ENCODE measurements at places on chromosomes 1 and 21.

GRCh38 chr1:74593887-74594866 lies 79.4 kb downstream of the ERICH3 start:
- no peak for DNase-seq

DNA sequence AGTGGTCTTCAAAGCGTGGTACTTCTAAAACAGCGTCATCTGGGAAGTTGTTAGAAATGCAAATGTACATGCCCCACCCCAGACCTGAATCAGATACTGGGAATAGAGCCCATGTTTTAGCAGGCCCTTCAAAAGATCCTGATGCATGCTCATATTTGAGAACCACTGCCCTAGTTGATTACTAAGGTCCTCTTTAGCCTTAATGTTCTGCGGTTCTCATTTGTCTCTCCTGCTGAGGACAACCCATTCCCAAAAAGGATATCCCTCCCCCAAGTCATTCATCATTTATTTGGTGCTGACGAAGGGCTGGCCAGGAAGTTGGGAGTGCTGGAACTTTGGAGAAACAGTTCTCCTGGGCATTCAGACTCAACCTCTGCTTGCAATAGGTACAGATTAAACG lies 92.4 kb upstream of the RALGPS2 start:
- DNase-seq, result no peak

DNA sequence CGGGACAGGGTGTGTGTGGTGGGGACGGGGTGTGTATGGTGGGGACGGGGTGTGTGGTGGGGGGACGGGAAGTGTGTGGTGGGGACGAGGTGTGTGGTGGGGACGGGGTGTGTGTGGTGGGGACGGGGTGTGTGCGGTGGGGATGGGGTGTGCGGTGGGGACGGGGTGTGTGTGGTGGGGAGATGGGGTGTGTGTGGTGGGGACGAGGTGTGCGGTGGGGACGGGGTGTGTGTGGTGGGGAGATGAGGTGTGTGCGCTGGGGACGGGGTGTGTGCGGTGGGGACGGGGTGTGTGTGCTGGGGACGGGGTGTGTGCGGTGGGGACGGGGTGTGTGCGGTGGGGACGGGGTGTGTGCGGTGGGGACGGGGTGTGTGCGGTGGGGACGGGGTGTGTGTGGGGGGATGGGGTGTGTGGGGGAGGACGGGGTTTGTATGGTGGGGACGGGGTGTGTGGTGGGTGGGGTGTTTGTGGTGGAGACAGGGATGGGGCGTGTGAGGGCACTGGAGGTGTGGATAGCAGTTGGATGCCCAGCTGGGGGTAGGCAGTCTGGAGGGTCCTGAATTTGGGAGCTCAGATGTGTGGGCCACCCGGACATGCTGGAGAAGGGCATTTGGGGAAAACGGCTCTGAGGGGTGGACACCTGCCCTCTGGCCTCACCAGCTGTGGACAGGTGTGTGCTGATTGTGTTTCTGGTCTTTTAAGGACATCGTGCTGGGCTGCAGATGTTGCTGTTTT lies 16.9 kb downstream of the IBA57 start:
- DNase-seq, result no peak

- no peak for DNase-seq
Measured at GRCh38 chr21:44508426-44508710, 31.6 kb downstream of the KRTAP10-1 start.

DNA sequence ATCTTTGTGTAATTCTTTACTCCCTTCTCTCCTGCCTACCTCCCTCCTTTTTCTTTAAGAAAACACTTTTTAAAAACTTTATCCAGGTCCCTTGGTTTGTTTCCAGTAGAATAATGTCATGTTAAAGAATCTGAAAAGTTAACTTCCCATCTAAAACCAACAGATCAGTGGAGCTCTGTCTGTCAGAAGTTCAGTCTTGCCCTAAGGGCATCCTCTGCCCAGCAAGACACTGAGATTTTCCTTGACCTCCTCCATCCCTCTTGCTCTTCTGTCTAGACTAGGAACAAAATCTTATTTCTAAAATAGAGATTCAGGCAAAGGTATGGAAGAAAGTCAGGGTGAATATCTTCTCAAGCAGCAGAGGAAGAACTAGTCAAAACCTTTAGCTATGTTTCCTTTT lies 5.7 kb upstream of the GNL2 start:
- no peak for DNase-seq

GRCh38 chr1:224390517-224390916 lies 33.8 kb downstream of the CNIH4 start:
- no peak for DNase-seq

All from stimulated activated CD4-positive, alpha-beta T cell treated with anti-CD3 and anti-CD28 coated beads, Interleukin-2, amount 100 ng/mL, for 4 hours (primary cell).